ENCODE measurements at places on chromosomes 12 and 14.

DNA sequence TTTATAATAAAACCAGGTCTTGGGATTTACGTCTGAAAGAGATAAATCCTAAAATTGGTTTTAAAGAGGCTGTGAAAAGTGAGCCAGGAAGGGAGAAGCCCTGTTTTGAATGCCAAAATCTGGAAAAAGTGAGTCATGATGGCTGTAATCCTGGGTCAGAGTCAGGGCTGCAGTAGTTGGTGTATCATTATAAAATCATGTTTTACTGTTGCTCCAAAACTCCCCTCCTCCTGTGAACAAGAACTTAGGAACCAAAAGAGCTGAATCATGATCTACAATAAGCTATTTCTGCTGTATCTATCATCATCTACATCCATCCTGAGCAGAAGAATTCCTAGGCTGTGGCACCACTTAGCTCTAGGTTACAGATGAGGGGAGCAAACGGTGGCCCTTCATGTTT lies 79.3 kb downstream of the LMO3 start:
- no peak for ATAC-seq

GRCh38 chr12:16148938-16149337 lies 128.5 kb downstream of the SLC15A5 start:
- no peak for ATAC-seq

GRCh38 chr14:102246071-102246470 lies 58.9 kb downstream of the MOK start:
- ATAC-seq, result no peak

- ATAC-seq, result no peak
Observed at GRCh38 chr12:3563966-3564365, 73.0 kb downstream of the PRMT8 start.

DNA sequence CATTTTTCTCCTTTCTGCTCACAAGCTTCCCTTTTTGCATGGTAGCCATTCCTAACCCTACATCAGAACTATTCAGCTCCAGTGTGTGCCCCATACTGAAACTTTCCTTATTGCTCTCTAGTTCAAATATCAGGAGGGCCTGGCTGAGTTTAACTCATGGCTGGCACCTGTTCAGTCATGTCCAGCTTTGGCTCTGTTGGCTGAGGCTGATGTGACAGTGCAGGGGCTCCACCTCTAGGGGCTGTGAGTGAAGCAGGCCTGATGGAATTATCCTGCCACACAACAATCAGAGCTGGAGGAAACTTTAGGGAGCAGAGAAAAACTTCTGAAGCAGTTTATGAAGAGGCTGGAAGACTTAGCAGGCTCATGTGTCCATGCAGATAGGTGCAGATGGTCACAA lies 8.5 kb downstream of the COQ6 start:
- no peak for ATAC-seq

- no peak for ATAC-seq
Observed at GRCh38 chr12:109902891-109903418, 2.9 kb downstream of the TCHP start.

Data from activated T-helper 17 cell treated with anti-CD3 and anti-CD28 coated beads, Interleukin-2, amount 50 U/mL, for 72 hours (primary cell).